ENCODE measurements at places on chromosomes 5 and 9.
A peak's percentile ranks its signal among the peaks of the same experiment; 100 is the strongest.

DNA sequence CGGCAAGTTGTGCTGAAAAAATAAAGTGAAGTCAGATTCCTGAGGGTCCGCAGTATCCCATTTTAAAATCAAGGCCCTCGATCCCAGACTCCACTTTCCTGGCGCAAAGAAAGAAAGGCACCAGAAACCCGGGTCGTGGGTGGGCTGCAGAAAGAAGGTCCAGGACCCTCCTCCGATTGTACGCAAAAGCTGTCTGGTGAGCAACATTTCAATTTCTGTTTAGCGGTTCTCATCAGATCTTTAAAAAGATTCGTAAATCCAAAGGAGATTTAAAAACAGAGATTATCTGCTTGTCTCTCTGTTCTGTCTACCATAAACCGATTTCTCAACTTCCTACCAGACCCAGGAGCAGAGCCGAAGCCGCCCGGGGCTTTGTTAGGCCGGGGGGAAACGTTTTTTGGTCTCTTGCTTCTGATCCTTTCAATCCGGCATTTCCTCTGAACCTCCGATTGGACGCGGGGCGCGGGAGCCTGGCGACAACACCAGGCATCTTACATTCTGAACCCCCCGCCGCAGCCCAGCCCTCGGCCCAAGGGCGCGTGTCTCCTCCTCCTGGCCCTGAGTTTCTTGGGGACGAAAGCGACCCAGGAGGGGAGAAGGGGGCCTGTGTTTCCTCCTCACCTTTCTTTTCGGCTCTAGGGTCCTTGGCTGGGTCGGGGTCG lies 746 bp downstream of the NKX2-5 start:
- DNase-seq, result no peak

- peak; percentile 69 for DNase-seq
Observed at GRCh38 chr9:6354072-6354686, 26.0 kb downstream of the TPD52L3 start.

DNA sequence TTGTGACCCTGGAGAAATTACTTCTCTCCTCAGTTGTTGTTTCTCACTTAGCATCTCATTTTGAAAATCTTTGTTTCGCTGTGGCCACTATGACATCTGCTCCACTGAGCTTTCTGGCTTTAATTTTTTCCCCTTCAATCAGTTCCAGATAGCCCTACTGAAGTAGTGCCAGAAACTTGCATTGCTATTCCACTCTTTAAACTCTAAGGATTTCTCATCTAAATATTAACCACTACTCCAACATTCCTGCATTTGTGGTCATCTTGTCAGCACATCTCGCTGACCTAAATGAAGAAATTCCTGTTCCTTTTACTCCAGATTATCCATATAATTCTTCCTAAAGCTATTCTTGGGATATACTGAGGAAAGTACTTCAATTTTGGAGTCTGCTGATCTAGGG lies 15.3 kb upstream of the NOL6 start:
- no peak for DNase-seq

DNA sequence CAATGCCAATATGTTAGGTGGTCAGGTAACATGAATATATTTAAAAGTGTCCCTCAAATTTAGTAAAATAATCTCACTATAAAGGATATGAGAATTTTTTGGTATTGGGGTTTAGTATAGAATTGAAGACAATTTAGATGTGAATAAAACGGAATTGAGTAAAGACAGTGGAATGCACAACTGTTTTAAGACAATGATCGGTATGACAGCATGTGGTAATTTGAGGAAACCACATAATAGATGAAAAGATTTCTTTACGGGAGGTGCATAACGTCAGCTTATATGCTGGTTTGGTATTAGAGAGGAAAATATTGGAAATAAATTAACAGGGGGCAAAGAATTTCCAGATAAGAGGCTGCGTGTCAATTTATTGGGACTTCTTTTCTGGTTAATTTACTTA lies 1043.2 kb downstream of the CDH18 start:
- DNase-seq, result no peak

GRCh38 chr5:132834057-132834456 lies 3.6 kb upstream of the SHROOM1 start:
- DNase-seq, result no peak

GRCh38 chr9:107423540-107423939 lies 66.0 kb downstream of the KLF4 start:
- no peak for DNase-seq

DNA sequence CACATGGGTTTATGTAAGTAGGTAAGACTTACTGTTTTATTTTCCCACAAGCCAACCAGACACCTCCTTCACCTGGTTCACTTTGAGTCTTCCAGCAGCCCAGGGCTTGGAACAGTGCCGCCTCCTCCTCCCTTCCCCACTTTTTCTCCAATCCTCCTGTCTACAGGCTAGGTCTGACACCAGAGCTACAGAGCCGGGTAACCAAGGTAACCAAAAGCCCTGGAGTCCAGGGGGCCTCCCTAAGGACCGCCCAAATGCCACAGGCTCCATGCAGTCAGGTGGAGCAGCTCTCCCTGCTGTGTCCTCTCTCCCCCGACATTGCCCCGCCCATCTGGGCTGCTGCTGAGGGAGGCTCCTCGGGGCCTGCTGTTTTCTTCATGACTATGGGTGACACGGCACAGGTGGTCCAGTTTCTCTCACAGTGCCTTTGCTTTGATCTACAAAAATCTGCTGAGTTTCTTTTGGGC lies 138.0 kb upstream of the EFNA5 start:
- no peak for DNase-seq

Measured in RPMI7951 (cell line).